Activated CD4-positive, alpha-beta T cell treated with anti-CD3 and anti-CD28 coated beads, Interleukin-2, amount 10 ng/mL, durations not matched to agents 7 days and 5 days (primary cell): ENCODE measurements at places on chromosomes 1 and 21. TPM values are rescaled to one million over a fixed set of nuclear protein-coding genes. Genes with fewer than 3 reads are reported as not detected.

The TMCO4 gene
- total RNA-seq, result 15.9 TPM

The GPR25 gene
- total RNA-seq, result not detected

DNA sequence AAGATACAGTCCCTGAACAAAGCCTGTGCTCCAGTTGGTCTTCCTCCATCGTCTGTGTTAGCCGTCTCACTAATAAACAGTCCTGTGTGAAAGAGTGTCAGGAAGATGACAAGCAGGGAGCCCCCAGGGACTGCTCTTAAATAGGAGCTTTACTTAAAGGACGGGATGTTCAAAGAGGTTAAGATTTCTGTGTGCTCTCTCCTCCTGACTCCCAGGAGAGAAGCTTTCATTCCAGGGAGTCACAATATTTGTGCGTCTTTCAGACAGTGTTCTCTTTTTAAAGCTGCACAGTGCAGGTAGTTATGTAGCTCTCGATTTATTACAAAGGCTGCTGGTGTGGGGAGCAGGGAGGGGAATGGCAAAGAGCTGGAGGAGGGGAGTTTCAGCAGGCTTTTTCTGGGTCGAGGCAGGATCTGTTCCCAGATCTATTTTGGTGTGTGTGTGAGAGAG lies 43.5 kb downstream of the STYXL2 start:
- no peak overlapping the region for H3K27ac ChIP-seq
- no peak overlapping the region for H3K4me3 ChIP-seq
- no peaks in the 10 kb centered on the region for H3K4me1 ChIP-seq
- H3K36me3 ChIP-seq, result no peaks in the 10 kb centered on the region

DNA sequence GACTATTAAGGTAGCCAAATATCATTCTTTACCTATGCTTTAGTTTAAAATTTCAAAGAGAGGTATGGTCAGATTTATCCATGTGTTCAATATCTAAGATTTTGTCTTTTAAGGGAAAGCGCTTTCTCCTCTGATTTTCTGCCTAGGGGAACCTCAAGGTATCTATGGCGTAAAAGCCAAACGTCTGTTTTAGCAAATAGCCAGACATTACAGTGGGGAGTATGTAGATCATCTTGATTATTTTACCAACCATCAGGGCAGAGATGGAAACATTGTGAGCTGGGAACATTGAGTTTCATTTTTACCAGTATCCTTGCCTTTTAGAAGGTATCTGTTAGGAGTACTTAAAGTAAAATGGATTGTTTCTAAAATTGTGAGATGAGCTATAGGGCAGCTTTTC lies 71.0 kb downstream of the LEPR start:
- no peak overlapping the region for H3K27ac ChIP-seq

DNA sequence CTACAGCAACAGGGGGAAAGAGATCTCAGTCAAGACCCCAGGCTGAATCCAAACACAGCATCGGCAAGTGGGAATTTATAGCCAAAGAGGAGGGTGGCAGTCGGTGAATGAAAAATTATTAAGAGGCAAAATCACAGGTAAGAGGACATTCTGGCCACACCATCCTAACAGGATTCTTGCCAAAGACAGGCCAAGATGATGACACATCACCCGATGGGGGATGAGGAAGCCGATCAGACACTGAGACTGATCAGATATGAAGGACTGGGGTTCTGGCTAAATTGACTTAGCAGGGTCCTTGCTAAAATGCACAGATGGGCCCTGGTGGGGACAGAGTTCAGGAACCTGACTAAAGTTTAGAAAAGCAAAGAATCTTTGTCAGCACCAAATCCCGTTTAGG lies 402.2 kb downstream of the SMYD3 start:
- no peak overlapping the region for H3K4me3 ChIP-seq
- H3K27ac ChIP-seq, result no peak overlapping the region
- DNase-seq, result no peak
- no peaks in the 10 kb centered on the region for H3K4me1 ChIP-seq

GRCh38 chr21:28227881-28228635 lies 764.6 kb downstream of the LTN1 start:
- no peak overlapping the region for H3K27ac ChIP-seq
- no peak overlapping the region for H3K4me3 ChIP-seq
- no peak for DNase-seq
- no peaks in the 10 kb centered on the region for H3K36me3 ChIP-seq
- no peaks in the 10 kb centered on the region for H3K27me3 ChIP-seq
- no peaks in the 10 kb centered on the region for H3K4me1 ChIP-seq
